GM06990 (cell line): ENCODE measurements at places on chromosomes 12 and 14.

GRCh38 chr14:63164108-63164683 lies 40.0 kb upstream of the RHOJ start:
- DNase-seq = no peak

DNA sequence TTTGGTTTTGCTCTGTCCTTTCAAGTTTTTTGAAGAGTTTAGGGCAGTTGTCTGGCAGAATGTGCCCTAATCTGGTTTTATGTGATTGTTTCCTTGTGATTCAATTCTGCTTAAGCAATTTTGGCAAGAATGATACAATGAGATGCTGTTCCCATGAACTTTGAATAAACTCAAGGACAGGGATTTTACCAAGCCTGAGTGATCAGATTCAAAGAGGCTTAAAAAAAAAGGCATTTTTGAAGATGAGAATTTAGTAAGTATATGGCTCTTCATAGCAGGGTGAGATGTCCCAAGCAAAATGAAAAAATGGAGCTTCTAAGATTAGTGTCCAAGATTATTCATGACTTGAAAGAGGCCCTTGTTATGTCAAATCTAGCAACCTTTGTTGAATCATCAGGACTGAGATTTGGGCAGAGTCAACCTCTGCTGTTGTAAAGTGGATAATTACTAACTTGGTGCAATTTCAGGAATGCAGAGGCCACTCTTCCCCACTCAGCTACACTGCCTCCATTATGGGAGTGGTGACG lies 180.6 kb upstream of the NUDT4 start:
- DNase-seq = no peak

- no peak for DNase-seq
These were observed 2.6 kb upstream of the KRT18 start for GRCh38 chr12:52946334-52946733.

DNA sequence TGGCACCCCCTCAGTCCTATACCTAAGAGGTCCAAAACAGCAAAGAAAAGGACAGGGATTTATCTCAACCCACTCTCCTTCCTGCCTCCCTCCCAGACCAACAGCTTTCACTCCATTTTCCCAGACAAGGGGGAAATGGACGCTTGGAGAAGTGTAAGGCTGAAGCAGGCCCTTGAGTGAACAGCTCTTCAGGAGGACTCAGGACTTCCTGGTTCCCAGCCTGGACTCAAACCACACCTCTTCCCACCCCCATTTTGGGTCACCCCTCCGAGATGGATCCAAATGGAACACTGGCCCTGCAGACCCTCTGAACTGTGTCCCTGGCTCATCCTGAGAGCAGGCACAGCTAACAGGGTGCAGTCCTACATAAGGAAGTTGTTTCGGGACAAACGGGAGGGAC lies 2.7 kb downstream of the KMT2D start:
- DNase-seq = no peak

DNA sequence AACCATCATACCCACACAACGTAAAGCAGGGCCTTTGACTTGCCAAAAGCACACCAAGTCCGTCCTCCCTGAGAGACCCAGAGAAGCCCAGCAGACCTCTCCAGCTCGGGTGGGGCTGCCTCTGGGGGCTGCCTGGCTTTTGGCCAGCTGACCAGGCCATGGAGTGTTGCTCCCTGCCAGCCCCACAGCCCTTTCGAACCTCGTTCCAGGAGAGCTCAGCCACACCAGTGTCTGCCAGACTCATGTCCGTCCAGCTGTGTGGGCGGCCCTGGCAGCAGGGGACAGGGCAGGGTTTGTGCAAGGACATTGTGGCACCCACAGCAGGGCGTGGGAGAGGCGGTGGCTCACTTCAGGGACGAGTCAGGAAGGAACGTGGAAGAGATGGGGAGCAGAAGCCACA lies 22.6 kb upstream of the IRF2BPL start:
- DNase-seq = no peak

DNA sequence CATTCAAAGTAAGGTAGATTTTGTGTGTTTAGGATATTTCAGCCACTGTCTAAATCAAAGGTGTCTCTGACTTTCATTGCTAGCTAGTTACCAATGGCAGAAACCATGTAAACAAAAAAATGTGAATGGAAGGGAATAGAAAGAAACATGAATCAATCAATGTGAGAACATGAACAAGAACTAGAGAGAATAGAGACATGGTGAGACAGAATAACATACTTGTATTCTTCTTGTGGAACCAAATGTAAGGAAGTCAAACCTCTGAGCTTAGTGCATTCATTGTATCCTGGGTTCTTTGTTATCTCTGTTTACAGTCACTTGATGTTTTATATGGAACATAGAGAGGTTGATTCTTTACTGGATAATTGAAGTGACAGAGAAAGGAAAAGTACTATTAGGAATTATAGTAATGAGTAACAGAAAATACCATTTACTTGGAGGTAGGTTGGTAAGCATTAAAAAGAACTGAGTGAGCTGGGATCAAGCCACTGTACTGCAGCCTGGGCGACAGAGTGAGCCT lies 2.6 kb upstream of the WNK1 start:
- no peak for DNase-seq

GRCh38 chr14:47676315-47676617 lies 861 bp upstream of the MDGA2 start:
- no peak for DNase-seq

DNA sequence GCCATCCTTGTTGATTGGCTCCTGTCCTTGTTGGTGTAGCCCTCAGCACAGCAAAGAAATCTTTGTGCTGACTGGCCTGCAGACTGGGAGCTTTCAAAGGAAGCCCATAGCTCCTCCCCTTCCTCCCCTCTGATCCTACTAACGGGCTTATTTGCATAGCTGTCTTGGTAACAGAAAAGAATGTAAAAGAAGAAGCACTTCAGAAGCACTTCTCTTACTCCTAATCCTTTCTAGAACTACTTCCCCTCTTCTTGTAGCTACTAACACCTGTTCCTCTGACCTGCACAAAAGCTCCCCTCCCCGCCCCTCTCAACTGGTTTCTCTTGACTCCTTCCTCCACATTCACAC lies 14.3 kb upstream of the RIC8B start:
- peak; percentile 72 for DNase-seq

DNA sequence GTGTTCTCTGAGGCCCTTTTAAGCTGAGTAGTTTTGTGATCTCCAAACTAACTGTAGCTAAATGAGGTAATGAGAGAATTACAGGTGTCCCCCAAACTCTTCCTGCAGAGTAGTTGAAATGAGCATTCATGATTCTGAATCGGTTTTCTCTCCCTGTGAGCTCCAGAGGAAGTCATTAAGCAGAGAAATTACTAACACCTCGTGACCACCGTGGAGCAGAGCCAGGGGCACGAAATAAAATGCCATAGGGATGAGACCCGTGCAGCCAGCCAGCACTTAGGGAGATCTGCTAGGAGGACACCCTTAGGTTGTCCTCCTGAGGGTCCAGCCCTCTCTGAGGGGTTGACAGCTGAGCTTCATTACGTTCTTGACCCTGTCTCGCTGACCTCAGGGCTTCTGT lies 79.5 kb downstream of the SLC25A47 start:
- DNase-seq = no peak

DNA sequence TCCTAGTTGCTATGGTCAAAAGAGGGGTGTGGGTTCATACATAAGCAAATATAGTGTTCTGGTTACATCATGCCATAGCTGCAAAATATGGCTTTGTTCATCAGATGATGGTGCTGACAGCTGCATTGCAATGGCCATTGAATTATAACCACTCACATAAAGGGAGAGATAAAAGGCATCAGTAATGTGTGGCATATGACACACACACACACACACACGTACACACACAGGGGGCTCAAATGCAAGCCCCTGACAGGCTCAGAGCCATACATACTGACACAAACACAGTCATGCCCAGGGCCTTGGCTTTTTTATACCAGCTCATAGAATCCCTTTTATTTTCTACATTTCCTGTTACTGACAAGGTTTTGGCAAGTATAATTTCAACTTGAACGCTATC lies 698.9 kb downstream of the BCL11B start:
- DNase-seq = no peak
